PC-9 (cell line): ENCODE measurements at places on chromosomes 3 and 15.

DNA sequence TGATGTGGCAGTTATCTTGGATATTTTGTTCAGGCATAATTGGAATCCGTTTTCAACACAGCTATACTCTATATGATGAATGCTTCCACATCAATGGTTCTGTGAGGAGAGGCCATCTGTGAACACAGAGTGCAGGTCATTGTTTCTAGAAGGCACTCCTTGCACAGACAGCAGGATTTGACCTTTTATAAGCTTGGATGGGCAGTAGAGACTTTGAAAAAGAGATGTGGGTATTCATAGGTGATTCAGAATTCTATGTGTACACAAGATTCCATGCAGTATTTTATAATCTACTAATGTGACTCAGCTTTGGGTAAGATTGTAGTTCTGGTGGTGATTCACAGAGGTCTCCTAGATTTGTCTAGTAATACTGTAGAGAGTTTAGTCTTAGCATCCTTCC, 12.5 kb downstream of the ARPP21 start:
- no peak for DNase-seq
- H3K27me3 ChIP-seq, result no peaks in the 10 kb centered on the region
- H3K36me3 ChIP-seq, result no peaks in the 10 kb centered on the region
- no peak overlapping the region for H3K27ac ChIP-seq

DNA sequence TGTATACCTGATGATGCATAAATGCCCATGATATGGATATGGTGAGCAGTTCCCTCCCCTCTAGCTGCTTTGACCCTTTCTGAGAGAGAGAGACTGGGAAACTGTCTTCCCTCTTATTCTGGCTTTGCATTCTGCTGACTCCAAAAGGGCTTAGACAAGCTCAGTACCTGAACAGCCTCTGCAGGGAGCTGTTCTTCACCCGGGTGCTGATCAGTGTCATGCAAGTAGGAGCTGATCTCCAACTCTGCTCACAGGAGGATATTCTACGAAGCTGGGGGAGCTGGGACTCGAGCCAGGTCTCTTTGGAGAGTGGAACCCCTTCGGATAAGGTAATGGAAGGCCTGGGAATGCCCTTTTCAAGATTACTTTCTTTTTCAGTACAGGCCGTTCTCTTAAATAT, 237.1 kb downstream of the RYR3 start:
- no peak for DNase-seq
- no peak overlapping the region for H3K27ac ChIP-seq
- H3K4me1 ChIP-seq, result no peaks in the 10 kb centered on the region
- H3K36me3 ChIP-seq, result no peaks in the 10 kb centered on the region

DNA sequence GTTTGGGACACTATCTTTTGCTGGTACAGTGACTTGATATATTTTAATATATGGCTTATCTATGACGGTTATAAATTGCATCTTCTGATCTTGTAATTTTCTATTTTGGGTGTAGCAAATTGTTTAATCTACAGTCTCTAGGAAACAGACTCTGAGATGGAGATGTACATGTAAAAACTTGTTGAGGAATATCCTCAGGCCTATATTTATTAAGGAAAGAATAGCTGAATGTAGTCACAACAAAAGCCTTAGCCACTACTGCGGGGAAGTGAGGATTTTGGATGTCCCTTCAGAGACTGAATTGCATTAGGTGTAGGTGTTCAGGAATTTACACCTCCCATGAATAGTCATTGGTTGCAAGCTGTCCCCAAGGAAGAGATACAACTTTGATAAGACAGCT, 13.8 kb upstream of the OR5K3 start:
- H3K27ac ChIP-seq, result no peak overlapping the region
- H3K4me3 ChIP-seq, result no peak overlapping the region
- DNase-seq, result no peak
- no peaks in the 10 kb centered on the region for H3K36me3 ChIP-seq

GRCh38 chr3:190252080-190252479, 70.2 kb downstream of the CLDN1 start:
- no peak overlapping the region for H3K4me3 ChIP-seq
- H3K27ac ChIP-seq, result no peak overlapping the region
- no peaks in the 10 kb centered on the region for H3K27me3 ChIP-seq
- DNase-seq, result no peak
- no peaks in the 10 kb centered on the region for H3K4me1 ChIP-seq

DNA sequence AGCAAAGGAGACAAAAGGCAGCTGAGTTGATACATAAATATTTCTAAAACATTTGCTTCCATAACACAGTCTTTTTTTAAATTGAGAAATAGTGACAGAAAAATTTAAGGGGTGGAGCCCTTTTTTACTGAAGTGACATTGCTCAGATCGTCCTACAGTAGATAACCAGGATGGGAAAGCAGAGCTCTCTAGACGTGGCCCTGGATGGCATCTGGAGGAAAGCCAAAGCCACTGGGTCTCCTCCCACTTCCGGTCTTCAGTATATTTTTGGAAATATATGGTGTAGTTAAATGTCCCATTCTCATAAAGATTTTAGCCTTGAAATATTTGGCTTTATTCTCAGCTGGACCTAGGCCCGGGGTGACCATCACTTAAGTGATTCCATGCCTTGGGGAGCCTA, 326.1 kb downstream of the ZNF621 start:
- no peaks in the 10 kb centered on the region for H3K27me3 ChIP-seq
- no peak for DNase-seq
- H3K4me1 ChIP-seq, result no peaks in the 10 kb centered on the region

DNA sequence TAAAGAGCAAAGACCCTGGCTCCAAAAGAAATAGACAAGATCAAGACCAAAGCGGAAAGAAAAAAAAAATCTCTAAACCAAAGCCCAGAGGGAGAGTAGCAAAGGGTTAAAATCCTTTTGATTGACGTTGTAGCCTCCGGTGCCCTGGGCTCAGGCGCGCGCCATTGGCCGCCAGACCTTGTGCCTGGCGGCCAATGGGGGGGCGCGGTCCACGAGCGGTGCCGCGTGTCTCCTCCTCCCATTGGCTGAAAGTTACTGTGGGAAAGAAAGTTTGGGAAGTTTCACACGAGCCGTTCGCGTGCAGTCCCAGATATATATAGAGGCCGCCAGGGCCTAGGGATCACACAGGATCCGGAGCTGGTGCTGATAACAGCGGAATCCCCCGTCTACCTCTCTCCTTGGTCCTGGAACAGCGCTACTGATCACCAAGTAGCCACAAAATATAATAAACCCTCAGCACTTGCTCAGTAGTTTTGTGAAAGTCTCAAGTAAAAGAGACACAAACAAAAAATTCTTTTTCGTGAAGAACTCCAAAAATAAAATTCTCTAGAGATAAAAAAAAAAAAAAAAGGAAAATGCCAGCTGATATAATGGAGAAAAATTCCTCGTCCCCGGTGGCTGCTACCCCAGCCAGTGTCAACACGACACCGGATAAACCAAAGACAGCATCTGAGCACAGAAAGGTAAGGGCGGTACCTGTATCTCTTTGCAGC, at the start of gene HES1:
HES1 (plus strand) TSS at position 343 of the 713 bp plus-strand sequence; CDS start at position 576, 233 bp downstream.
- peaks cover 24% of the 10 kb centered on the region for H3K36me3 ChIP-seq
- H3K27me3 ChIP-seq, result no peaks in the 10 kb centered on the region
- H3K4me3 ChIP-seq, result peak within 1 kb of the TSS; percentile 94
- peaks cover 57% of the 10 kb centered on the region for H3K4me1 ChIP-seq
- peak within 1 kb of the TSS; percentile 98 for H3K27ac ChIP-seq
- DNase-seq, result peak; percentile 99

GRCh38 chr15:92829875-92830274, 70.2 kb upstream of the CHD2 start:
- no peaks in the 10 kb centered on the region for H3K27me3 ChIP-seq
- DNase-seq, result no peak
- H3K4me1 ChIP-seq, result peaks cover 35% of the 10 kb centered on the region
- H3K36me3 ChIP-seq, result no peaks in the 10 kb centered on the region
- H3K4me3 ChIP-seq, result no peak overlapping the region

DNA sequence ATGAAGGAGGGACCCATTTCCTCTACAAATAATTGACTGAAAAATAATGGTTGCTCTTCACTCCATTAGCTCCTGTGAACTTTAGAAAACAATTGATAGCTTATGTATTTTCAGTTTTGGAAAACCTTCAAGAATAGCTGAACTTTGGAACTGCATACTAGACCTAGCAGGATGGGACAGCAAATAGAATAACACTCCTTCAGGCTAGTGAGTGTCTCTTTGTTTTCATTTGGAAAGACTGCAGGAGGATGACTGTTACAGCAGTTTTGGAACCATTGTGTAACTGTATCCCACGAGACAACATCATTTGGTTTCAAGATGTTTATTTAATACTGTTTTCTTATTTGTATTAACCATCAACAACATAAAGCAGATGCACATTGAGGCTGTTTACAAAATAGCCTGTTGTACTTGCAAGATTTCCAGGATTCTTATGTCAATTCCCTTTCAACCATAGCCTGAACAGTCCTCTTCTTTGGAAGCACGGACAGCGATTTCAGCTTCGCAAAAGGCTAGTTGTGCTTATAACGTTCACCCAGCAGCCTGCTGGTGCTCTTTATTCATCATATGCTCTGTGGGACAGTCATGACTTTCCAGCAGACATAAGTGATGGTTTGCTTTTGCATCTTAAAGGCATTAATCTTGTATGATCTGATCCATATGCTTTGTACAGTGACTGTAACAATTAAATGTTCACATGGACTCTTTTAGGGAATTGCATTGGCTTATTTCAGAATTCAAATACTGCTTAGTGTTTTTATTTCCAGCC, 335.5 kb downstream of the IL5RA start:
- no peaks in the 10 kb centered on the region for H3K36me3 ChIP-seq
- no peaks in the 10 kb centered on the region for H3K4me1 ChIP-seq
- no peak overlapping the region for H3K27ac ChIP-seq

- no peaks in the 10 kb centered on the region for H3K36me3 ChIP-seq
- no peak overlapping the region for H3K4me3 ChIP-seq
- H3K27me3 ChIP-seq, result no peaks in the 10 kb centered on the region
- H3K4me1 ChIP-seq, result no peaks in the 10 kb centered on the region
- no peak for DNase-seq
- no peak overlapping the region for H3K27ac ChIP-seq
Measured at GRCh38 chr15:49290191-49290590, 120.1 kb downstream of the GALK2 start.

DNA sequence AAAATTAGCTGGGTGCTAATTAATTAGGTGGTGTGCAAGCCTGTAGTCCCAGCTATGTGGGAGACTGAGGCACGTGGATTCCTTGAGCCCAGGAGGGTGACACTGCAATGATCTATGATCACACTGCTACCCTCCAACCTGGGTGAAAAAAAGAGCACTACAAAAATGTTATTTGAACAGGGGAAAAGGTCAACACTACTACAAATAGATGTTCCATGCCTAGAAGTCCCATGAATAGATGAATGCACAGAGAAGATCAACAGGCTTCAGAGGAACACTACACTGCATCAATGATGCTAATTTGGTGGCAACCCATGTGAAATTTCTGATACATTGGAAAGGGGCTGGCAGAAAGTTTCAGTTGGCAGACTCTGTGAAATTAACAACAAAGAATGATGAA, 105.4 kb upstream of the FHIT start:
- H3K27me3 ChIP-seq, result no peaks in the 10 kb centered on the region
- H3K4me1 ChIP-seq, result no peaks in the 10 kb centered on the region
- DNase-seq, result no peak
- H3K36me3 ChIP-seq, result no peaks in the 10 kb centered on the region
- H3K27ac ChIP-seq, result no peak overlapping the region
- H3K4me3 ChIP-seq, result no peak overlapping the region

DNA sequence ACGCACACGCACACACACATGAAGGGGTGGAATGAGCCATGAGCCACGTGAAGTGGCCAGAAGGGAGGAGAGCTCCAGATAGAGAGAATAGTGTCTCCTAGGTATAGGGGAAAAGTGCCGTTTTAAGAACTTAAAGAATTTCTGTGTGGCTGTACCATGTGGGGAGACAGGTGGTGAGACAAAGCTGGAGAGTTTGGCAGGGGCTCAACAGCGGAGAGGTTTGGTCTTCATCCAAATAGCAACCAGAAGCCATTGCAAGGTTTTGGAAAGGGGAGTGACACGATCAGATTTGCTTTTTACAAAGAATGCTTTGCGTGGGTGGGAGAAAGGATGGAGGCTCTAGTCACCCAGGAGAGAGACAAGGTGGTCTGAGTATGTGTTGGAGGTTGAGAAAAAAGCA, 146.0 kb downstream of the IL20RB start:
- no peak overlapping the region for H3K27ac ChIP-seq
- no peaks in the 10 kb centered on the region for H3K36me3 ChIP-seq
- H3K27me3 ChIP-seq, result peaks cover 55% of the 10 kb centered on the region; the same call in 1 of the 2 replicates
- no peak overlapping the region for H3K4me3 ChIP-seq

DNA sequence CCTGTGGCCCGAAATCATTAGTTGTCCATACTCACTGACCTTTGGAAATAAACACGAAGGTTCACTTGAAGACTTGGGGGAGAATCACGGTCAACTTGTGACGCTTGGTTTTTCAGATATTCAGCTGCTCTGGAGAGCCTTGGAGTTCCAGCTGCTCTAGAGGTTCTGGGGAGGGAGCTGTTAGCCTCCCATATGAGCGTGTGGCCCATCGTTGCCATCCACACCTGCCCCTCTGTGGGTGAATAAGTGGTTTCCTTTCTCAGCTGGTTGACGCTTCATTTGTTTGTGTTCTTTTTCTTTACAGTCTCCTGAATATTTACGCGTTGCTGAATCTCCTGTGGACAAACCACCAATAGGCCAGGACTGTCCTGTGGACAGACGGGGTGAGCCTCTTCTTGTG, 35.6 kb downstream of the APBA2 start:
- no peaks in the 10 kb centered on the region for H3K4me1 ChIP-seq
- no peaks in the 10 kb centered on the region for H3K36me3 ChIP-seq
- H3K27me3 ChIP-seq, result peaks cover 14% of the 10 kb centered on the region
- H3K4me3 ChIP-seq, result no peak overlapping the region
- no peak for DNase-seq

GRCh38 chr3:195906865-195907683, 1.3 kb downstream of the TNK2 start:
- H3K36me3 ChIP-seq, result no peaks in the 10 kb centered on the region
- H3K4me1 ChIP-seq, result peaks cover 56% of the 10 kb centered on the region
- no peak overlapping the region for H3K27ac ChIP-seq
- peak; percentile 76 for DNase-seq
- H3K27me3 ChIP-seq, result no peaks in the 10 kb centered on the region
- H3K4me3 ChIP-seq, result peak overlapping the region; percentile 63; the same call in 1 of the 2 replicates

DNA sequence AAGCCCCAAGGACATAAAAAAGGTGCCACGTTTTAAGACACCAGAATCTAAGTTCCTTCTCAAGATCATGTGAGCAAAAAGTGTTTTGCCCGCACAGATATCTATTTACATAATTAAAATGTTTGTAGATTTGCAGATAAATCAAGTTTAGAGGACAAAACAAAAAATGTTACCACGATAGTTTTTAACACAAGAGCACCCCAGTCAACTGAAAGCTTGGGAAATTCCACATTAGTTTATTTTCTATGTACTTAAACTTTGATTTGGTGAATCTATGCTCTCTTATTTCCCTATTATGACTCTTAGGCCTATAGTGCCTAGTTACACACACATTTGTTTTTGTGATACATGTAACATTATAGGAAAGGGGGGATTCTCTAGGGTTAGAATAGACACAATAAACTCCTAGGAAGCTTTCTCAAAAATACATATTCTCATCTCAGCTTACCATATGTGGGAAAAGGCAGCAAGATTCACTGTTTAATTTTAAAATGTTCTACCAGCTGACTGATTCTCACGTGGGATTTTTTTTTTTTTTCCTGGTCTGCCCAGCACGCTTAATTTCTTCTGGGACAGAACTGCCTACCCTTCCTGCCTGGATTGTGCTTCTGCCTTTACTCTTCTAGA, 8.4 kb upstream of the LEKR1 start:
- H3K36me3 ChIP-seq, result no peaks in the 10 kb centered on the region
- peak overlapping the region; percentile 87 for H3K4me3 ChIP-seq
- H3K27me3 ChIP-seq, result no peaks in the 10 kb centered on the region
- H3K27ac ChIP-seq, result peak overlapping the region; percentile 97
- H3K4me1 ChIP-seq, result peaks cover 64% of the 10 kb centered on the region

- DNase-seq, result no peak
- H3K27me3 ChIP-seq, result no peaks in the 10 kb centered on the region
- H3K36me3 ChIP-seq, result no peaks in the 10 kb centered on the region
- H3K4me3 ChIP-seq, result no peak overlapping the region
- H3K27ac ChIP-seq, result no peak overlapping the region
- H3K4me1 ChIP-seq, result peaks cover 9% of the 10 kb centered on the region
Measured at GRCh38 chr3:129567176-129567705, 24.3 kb downstream of the H1-8 start.
